ENCODE measurements at places on chromosomes 6 and 20.
A peak's percentile ranks its signal among the peaks of the same experiment; 100 is the strongest.

- no peak for DNase-seq
Observed at GRCh38 chr6:170026751-170027646, 263.9 kb downstream of the DLL1 start.

- no peak for DNase-seq
Observed at GRCh38 chr6:166459272-166459671, 76.5 kb upstream of the MPC1 start.

GRCh38 chr20:32391003-32391402 is 32.9 kb downstream of the ASXL1 start:
- peak; percentile 83 for DNase-seq

DNA sequence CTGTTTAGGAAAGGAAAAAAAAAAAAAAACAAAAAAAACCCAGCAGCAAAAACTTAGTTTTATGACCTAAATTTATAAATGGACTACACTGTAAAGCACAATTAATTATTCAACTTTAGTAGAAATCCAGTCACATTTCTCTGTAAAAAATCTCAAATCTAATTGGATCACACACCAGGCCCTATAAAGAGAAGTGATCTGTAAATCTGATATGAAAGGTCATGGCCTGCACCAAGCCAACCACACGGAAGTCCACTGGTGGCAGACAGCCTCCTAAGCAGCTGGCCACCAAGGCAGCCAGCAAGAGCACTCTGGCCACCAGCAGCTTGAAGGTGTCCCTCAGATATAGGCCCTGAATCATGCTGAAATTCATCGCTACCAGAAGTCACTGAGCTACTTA is 131.6 kb downstream of the HFE start:
- DNase-seq = no peak

- DNase-seq = peak; percentile 16
Observed at GRCh38 chr6:30990422-30991086, 7.0 kb downstream of the MUC21 start.

DNA sequence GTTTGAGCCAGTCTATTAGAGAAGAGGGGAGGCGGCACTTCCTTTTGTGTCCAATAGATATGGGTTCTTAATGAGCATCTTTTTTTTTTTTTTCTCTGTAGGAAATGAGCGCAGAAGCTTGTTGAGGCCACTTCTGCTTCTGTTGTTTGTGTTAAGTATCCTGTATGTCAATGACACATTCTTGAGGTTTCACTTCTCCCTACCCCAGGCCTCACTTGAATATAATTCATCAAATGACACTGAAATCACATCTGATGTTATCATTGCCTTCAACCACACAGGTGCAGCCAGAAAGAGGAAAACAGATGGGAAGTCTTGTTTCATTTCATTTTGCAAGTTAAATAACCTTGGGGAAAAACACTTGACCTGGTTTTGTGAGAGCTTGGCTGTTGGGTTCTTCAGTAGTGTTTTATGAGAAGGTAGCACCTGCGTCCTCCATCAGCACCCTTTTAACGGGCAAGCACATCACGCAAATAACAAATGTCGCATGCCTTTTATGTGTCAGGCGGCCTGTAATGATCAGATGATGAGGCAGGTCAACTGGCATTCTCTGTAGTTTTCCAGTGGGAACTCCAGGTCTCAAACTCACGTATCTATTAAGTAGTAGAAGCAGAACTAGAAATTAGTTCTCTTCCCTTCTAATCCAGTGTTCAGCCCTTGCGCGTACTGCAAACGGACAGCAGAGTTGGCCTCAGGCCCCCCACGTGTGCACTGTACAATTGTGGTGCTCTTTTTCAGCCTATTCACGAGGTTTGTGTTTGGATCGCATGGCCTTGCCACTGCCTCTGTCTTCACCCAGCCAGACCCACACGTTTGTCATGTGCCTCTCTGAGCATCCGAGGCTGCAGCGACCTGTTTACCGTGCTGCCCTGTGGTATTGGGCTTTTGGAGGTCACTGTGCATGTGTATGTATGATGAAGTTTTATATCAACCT is 23.5 kb downstream of the PLEKHG1 start:
- peak; percentile 81 for DNase-seq

DNA sequence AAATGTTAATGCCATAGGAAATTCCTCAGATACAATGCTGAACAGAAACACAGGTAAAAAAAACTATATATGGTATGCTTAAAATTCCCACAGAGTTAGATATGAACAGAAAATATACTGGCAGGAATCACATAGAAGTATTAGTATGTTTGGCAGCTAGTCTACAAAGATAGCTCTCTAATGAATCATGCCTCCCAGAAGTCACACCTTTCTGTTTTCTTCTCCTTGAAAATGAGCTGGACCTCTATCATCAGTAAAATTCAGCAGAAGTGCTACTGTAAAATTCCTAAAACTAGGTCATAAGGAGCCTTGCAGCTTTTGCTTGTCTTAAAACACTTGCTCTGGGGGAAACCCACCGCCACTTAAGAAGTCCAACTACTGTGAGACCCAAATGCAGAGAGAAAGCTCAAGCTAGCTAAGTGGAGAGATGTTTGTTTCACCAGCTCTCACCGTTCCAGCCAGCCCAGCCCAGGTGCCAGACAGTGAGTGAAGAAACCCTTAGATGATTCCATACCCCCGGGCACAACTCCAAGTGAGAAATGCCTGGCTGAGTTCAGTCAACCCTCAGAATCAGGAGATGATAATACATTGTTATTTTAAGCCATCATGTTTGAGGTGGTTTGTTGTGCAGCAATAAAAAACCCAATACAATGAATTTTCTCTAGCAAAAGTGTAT is 43.0 kb downstream of the TSPYL4 start:
- DNase-seq = no peak

GRCh38 chr6:36813526-36813925 is 25.7 kb downstream of the CPNE5 start:
- no peak for DNase-seq

GRCh38 chr6:137002505-137002904 is 42.3 kb downstream of the IL20RA start:
- no peak for DNase-seq

GRCh38 chr20:23061262-23061661 is 11.8 kb upstream of the THBD start:
- no peak for DNase-seq

DNA sequence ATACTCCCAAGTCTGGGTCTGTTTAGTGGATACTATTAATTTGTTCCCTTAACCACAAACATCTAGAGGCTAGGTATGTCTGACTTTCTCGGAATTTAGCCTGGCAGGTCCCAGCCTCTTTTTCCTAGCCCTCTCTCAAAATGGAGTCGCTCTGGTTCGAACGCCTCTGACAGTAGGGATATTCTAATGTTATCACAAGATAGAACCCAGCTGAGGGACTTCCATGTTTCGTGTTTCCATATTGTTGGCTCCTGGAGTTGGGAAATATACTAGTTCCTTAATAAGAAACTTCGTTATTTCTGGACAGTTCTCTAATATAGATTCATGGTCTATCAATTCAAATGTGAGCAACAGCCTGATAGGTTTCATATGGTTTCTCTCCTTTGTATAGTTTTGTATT is 16.4 kb downstream of the CYB5R4 start:
- DNase-seq = peak; percentile 47

DNA sequence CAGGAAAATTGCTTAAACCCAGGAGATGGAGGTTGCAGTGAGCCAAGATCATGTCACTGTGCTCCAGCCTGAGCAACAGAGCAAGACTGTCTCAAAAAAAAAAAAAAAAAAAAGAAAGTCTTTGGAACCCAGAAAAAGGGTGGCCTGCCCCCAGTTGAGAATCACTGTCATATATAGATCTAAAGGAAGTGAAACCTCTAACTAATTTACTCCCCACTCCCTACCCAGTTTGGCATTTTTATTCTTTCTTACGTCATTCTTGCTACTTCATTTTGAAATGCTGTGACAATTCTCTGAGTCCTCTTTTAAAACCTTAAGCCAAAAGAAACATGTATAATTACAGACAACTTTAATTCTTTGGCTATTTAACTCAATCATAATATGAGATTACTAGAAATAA is 254.8 kb downstream of the CDC5L start:
- DNase-seq = peak; percentile 59

GRCh38 chr6:134190883-134191282 is 127.0 kb downstream of the SGK1 start:
- DNase-seq = no peak

DNA sequence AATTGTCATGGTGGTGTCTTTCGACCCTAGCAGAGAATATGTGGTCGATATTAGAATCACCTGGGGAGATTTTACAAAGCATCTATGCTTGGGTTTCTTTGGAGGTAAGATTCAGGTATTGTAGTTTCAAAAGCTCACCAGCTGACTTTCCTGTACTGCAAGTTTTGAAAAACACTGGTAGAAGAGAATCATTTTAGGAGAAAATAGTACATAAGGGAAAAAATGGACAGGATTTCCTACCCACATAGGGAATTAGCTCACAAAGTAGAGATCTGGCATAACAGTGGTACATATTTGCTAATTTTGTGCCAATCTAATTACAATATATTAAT is 27.4 kb upstream of the ABT1 start:
- DNase-seq = no peak

- no peak for DNase-seq
Observed at GRCh38 chr20:53738039-53738944, 144.7 kb upstream of the ZNF217 start.

DNA sequence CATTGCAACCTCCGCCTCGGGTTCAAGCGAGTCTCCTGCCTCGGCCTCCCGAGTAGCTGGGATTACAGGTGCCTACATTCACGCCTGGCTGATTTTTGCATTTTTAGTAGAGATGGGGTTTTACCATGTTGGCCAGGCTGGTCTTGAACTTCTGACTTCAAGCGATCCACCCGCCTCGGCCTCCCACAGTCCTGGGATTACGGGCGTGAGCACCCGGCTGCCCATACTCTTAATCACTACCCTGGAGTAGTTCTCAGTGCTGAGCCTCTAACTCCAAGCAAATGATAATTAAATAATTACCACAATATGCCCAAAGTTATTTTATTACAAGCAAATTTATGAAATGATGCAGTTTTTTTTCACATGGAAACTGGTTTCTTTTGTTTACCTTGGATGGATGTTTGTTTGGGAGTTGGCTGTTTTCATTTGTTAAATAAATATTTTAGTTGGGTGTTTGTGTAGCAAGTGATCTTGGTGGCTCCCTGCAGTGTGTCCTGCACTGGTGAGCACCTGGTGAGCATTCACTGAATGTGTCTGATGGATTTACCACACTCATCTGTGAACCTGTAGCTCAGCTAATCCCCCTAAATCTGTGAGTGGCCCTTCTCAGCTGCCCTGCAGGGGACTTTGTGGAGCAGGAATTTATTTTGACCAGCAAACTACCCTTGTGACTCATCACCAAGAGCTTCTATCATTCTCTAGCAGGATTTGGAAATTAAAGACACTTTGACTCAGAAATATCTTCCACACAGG is 36.9 kb downstream of the UTRN start:
- DNase-seq = no peak

GRCh38 chr20:13105039-13105438 is 96.3 kb downstream of the SPTLC3 start:
- DNase-seq = no peak

DNA sequence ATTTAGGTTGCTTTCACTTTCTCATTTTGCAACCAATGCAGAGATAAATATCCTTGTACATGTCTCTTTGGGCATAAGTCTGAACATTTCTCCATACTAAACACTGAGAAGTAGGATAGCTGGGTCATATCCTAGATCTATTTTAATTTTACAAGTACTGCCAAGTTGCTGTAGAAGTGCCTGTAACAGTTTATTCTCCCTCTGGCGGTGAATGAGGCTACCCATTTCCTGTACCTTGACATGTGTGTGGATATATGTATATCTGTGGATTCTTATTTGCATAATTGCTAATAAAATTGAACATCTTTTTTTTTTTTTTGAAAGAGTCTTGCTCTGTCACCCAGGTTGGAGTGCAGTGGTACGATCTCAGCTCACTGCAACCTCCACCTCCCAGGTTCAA is 48.0 kb upstream of the PNRC1 start:
- peak; percentile 40 for DNase-seq

DNA sequence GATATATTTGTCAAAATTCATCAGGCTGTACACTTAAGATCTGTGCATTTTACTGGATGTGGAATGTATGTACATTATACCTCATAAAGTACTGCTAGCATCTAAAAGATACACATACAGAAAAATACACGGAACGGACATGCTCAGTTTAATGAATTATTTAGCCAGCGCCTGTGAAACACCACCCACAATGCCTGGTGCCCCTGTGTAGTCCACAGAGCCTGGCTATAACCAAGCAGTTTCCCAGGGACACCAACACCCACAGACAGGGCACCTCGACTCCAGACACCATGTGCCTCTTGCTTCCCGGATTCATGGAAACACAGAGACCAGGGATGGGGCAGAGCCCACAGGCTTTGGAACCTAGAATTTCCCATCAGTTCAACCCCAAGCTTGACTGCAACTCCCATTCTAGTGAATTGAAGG is 17.4 kb upstream of the ARMC12 start:
- DNase-seq = no peak

- DNase-seq = no peak
Observed at GRCh38 chr6:157879034-157879872, 56.2 kb downstream of the SNX9 start.

GRCh38 chr6:161407115-161407514 is 133.3 kb upstream of the AGPAT4 start:
- no peak for DNase-seq

DNA sequence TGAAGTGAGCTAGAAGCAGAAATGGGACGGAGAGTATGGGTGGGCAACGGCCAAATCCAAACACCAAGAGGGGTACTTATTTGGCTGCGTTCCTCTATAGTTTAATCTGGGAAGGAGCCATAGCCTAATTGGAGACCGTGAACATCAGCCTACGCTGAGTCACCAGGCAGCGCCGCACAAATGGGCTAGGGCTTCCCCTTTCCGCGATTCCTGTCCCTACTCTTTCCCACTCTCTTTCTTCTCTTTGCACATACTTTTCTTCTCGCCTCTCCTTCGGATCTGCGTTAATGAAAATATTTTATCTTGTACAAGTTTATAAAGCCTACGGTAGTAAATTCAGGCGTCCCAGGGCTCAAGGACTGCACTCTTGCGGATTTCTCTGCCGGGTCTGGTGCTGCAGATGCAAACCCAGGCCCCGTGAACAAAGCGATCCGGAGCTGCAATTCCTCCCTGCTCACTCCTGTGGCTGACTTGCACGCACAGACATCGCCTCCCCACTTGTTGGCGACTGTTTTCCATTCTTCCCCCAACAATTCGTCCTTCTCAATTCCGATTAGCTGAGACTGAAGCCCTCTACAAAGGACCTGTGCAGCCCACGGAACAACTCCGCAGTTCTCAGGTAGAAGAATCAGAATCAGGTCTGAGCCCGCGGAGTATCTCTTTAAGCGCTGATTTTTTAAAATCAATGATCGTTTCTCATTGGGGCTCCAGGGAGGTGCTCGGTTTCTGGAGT is 4.2 kb upstream of the TBX18 start:
- DNase-seq = no peak

- DNase-seq = no peak
Observed at GRCh38 chr6:1388630-1389368, 577 bp upstream of the FOXF2 start.

DNA sequence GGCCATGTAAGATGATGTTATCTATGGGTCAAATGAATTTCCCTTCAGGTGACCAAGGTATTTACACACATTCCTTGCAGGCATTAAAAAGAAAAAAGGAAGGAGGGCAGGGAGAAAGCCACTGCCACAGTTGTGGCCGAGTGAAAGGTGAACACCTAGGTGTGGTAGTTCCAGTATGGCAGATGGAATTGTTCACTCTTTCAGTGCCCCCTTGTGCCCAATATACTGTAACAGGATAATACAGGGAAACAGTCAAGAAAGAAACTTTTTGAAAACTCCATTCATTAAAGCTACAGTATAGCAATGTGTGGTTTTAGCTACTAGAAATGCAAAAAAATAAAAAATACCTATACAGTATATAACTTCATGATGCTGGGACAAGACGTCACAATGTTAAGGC is 52.1 kb downstream of the BMP2 start:
- no peak for DNase-seq

Data from inflammatory macrophage treated with lipopolysaccharide for 4 hours (primary cell).